ENCODE measurements at places on chromosomes 2 and 18.

GRCh38 chr2:35168351-35168750 is 1187.2 kb upstream of the CRIM1 start:
- DNase-seq, result no peak

DNA sequence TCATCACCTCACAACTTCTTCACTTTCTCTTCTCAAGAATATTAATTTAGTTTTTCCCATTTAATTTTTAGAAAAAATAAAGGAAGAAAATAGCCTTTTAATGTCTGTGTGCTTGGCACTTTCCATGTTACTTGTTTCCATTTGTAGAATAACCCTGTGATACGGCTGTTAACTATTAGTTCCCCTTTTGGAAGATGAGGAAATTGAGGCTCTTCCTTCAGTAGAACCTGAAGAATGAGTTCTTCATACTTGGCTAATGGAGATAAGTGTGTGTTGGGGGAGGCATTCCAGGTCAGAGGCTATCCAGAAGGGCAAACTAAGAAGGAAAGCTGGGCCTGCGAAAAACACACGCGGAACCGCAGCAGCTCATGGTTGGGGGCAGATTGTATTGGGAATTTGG is 38.3 kb downstream of the ZNF532 start:
- no peak for DNase-seq

- DNase-seq, result peak; percentile 95
Observed at GRCh38 chr2:70190418-70191243, at the start of gene C2orf42. C2orf42 (minus strand) TSS chr2:70191019; CDS start chr2:70181985, 9,034 bp downstream.

DNA sequence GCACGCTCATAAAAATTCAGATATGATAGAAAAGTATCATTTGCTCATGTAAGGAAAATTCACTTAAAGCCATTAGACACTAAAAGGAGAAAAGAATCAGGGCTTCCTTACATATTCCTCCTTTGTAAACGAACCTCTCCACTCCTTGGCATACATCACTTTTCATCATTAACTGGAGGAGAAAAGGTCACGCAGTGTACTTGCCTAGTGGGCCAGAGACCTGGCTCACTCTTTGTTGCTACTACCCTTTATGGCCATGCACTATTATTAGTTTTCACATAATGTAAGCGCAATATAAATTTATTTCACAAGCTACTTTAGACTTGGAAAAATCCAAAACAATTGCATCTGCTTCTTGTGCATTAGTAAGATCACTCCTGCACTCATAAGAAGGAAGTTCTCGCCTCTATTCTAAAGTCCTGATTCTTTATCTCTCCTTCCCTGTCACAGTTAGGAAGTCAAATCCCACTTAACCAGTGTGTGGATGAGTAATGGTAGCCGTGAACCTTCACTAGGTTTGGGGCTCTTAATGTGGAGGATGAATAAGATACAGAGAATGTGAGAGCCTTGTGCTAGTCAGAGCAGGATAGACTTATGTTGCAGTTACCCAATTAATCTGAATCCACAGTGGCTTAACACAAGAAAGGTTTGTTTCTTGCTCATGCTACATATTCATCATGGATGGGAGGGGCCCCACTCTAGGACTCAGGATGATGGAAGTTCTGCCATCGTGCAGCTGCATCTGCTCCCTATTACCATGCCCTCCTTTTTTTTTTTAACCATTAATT is 115.0 kb upstream of the GLS start:
- peak; percentile 76 for DNase-seq

All from AG09309 (cell line).